Skeletal muscle tissue (tissue), 5 donors: ENCODE measurements at places on chromosomes 4 and X. TPM values are rescaled to one million over a fixed set of nuclear protein-coding genes. Genes with fewer than 3 reads are reported as not detected.

GLRA3 gene
- not detected for total RNA-seq

MAGEB2 gene
- total RNA-seq: not detected

MAGEA4 gene
- total RNA-seq: not detected

FGD1 gene
- 4.2 TPM for total RNA-seq

ADRA2C gene
- 1.0 TPM for total RNA-seq

CD38 gene
- total RNA-seq: 1.0 TPM

LNX1 gene
- 4.2 TPM for total RNA-seq

ADH1B gene
- total RNA-seq: 33.4 TPM

PPP4R3C gene
- total RNA-seq: not detected

NSG1 gene
- 1.0 TPM for total RNA-seq

DCAF8L2 gene
- not detected for total RNA-seq

DCAF4L1 gene
- total RNA-seq: under 0.01 TPM

RIBC1 gene
- 0.52 TPM for total RNA-seq

COL4A6 gene
- 1.0 TPM for total RNA-seq

ABLIM2 gene
- total RNA-seq: 7.3 TPM
